ENCODE measurements at places on chromosomes 11 and 22.

DNA sequence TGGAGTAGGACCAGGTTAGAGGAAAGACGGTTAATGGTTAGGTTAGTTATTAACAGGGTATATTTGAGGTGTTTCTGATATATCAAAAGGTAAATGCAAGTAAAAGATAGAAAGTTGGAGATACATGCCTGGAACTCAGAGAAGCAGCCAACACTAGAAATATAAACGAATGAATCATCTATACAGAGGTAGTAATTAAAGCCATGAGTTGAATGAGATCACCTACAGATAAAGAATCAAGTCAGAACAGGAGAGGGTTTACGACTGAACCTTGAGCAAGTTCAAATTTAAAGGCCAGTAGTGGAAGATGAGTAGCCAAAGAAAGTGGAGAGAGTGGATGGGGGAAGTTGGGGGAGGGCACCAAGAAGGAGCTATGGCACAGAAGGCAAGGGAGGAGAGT, 73.9 kb downstream of the SPON1 start:
- DNase-seq, result no peak

GRCh38 chr22:37137131-37137530, 12.6 kb downstream of the IL2RB start:
- no peak for DNase-seq

- no peak for DNase-seq
Observed at GRCh38 chr11:119406005-119406404, 17.0 kb downstream of the THY1 start.

- DNase-seq, result no peak
Observed at GRCh38 chr11:134453441-134453840, 41.4 kb upstream of the B3GAT1 start.

DNA sequence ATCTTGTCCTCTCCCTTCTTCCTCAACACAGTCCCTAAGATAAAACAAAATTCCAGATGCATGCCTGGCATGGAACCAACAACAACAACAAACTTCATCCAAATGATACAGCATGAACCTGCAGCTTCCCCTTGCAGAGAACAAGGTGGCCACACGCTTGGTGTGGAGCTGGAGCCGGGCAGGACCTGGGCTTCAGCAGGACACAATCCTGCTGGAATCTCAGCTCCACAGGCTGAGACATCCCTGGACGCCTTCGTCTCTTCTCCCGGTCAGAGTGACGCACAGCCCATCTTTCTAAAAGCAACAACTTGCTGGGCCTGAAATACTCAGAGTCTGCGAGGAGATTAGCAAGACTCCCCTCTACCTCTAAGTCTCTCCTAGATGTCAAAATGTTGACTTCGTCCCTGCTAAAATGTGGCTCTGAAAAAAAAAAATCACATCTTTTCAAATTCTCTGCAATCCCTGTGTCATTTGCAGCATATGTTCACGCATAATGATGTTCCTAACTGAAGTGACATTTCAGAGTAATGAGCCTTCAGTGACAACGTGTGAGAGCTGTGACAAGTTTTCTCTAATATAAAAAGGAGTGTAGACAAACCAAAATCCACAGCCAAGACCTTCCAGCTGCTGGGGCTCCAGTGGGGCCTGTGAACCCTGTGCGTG, 1232.3 kb downstream of the TBC1D22A start:
- DNase-seq, result no peak
